ENCODE measurements at places on chromosomes 4 and X. TPM values are rescaled to one million over a fixed set of nuclear protein-coding genes. Genes with fewer than 3 reads are reported as not detected.
A peak's percentile ranks its signal among the peaks of the same experiment; 100 is the strongest.

GRCh38 chrX:68415316-68415715, 18.0 kb downstream of the OPHN1 start:
- no peak overlapping the region for H3K4me3 ChIP-seq
- no peaks in the 10 kb centered on the region for H3K36me3 ChIP-seq
- peaks cover 51% of the 10 kb centered on the region for H3K4me1 ChIP-seq
- H3K27ac ChIP-seq, result peak overlapping the region; percentile 55

DNA sequence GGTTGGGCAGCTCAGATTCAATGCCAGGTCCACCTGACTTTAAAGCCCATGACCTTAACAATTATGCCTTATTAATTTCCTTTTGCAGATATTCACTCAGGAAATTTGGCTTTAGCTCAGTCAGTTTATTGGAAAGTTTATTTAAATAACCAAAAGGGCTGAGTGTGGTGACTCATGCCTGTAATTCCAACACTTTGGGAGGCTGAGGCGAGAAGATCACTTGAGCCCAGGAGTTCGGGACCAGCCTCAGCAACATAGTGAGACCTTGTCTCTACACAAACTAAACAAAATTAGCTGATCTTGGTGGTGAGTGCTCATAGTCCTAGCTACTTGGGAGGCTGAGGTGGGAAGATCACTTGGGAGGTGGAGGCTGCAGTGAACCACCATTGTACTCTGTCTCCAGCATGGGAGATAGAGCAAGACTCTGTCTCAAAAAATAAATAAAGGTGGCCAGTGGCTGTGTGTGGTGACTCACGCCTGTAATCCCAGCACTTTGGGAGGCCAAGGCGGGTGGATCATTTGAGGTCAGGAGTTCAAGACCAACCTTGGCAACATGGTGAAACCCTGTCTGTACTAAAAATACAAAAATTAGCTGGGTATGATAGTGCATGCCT, 43.3 kb downstream of the RHOH start:
- H3K4me1 ChIP-seq, result no peaks in the 10 kb centered on the region
- no peak overlapping the region for H3K27ac ChIP-seq
- DNase-seq, result no peak
- H3K4me3 ChIP-seq, result no peak overlapping the region
- no peaks in the 10 kb centered on the region for H3K36me3 ChIP-seq

DNA sequence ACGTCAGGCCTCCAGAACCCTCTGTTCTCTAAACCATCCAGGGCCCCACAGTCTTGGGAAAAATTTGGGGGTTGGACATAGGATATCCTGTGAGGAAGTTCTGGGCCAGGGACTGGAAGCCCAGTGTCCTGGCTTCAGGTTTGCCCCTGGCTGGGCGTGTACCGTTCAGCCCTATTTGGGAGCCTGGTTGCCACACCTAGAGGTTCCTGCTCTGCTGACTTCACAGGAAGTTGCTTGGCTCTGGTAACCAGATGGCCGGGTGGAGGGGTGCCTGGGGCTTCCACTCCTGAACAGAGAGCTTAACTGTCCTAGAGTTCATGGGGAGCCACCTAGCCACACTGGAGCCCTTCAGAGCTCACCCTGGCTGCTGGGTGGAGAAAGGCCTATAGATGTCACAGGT, 1.1 kb downstream of the TAFAZZIN start:
- peaks cover 27% of the 10 kb centered on the region for H3K4me1 ChIP-seq
- H3K27ac ChIP-seq, result peak overlapping the region; percentile 98
- DNase-seq, result no peak
- H3K36me3 ChIP-seq, result no peaks in the 10 kb centered on the region
- H3K4me3 ChIP-seq, result peak overlapping the region; percentile 84

DNA sequence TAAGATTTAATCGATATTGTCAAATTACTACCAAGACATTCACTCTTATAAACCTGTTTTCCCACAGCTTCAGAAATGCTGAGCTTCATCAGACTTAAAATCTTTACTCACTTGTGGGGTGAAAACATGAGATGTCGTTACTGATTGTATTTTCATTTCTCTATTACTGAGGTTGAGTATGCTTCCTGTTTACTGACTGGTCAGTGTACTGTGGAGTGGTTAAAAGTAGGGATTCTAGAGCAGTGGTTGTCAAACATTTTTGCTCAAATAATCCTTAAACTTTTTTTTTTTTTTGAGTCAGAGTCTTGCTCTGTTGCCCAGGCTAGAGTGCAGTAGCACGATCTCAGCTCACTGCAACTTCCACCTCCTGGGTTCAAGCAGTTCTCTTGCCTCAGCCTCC, 50.3 kb downstream of the NSUN7 start:
- no peak for DNase-seq
- H3K27ac ChIP-seq, result no peak overlapping the region
- H3K27me3 ChIP-seq, result no peaks in the 10 kb centered on the region
- no peaks in the 10 kb centered on the region for H3K36me3 ChIP-seq
- no peak overlapping the region for H3K4me3 ChIP-seq

GRCh38 chr4:38160487-38161207, 200.4 kb downstream of the PTTG2 start:
- peaks cover 42% of the 10 kb centered on the region for H3K4me1 ChIP-seq
- no peaks in the 10 kb centered on the region for H3K36me3 ChIP-seq
- H3K4me3 ChIP-seq, result no peak overlapping the region
- H3K27ac ChIP-seq, result peak overlapping the region; percentile 37
- no peak for DNase-seq

The POF1B gene
- 4.7 TPM for total RNA-seq

The BTC gene
- 0.25 TPM for total RNA-seq

The SERPINA7 gene
- total RNA-seq, result not detected

The THAP6 gene
- 22.8 TPM for total RNA-seq
